ENCODE measurements at places on chromosomes 1 and 21.

DNA sequence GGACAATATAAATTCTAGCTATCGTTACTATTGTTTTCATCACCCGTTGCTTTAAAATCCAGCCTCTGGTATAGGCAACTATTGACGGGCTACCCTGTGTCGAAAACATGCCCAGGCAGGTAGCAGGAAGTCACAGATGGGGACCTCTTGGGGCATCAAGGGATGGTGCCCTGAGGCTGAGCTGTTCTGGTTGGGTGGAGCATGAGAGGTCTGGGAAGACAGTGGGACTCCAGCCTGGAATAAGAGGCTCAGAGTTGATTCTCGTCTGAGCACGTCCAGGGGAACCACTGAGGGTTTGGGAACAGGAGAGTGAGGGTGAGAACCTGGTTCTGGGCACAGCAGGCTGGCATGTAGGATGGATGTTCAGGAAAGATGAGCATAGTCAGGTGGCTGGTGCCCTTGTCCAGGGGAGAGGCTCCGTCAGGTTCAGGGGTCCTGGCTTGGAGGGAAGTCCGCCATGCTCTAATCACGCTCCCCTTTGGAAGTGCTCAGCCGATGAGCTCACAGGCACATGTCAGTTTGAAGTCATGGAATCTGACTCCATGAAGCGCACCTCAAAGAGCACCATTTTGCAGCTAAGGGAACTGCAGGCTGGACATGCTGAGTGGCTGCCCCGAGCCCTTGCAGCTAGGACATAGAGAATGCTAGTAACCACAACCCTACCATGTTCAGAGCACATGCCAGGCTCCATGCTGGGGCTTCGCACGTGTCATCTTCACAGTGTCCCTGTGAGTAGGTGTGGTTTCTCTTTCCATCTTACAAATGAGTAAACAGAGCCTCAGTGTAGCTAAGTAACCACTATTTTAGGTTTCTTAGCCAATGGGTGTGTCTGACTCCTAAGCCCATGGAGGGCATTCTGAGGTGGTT lies 21.0 kb downstream of the PCSK9 start:
- peak; percentile 33 for DNase-seq

- peak; percentile 13 for DNase-seq
Measured at GRCh38 chr1:222653178-222653827, 35.4 kb downstream of the MIA3 start.

DNA sequence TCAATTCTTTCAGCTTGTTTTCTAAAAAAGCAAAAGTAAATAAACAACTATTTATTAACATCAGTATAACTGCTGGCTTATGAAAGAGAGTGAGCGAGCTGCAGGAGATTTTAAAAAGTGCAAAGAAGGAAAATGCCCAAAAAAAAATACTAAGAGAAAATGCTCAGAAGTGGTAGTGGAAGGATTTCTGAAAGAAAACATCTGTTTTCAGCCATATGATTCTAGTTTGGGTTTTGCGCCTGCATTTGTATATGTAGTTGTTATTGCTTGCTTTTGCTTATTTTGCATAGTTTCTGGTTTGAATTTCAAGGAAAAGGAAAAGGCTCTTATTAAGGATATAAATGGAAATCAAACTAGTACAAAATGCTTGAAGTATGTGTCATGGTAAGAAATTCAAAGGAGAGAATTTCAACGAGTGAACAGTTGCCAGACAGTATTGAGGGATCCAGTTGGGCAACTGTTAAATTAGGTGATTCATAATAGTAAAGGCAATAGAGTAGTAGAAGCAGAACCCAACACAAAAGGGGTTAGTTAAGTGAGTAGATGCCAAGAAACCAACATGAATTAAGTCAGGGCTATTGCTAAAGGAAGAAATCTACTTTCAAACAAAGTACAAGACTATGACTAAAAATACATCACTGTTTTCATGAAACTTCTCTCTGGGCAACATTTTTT lies 1.2 kb downstream of the GBP5 start:
- no peak for DNase-seq

GRCh38 chr1:184771190-184771691 lies 16.6 kb upstream of the EDEM3 start:
- no peak for DNase-seq

DNA sequence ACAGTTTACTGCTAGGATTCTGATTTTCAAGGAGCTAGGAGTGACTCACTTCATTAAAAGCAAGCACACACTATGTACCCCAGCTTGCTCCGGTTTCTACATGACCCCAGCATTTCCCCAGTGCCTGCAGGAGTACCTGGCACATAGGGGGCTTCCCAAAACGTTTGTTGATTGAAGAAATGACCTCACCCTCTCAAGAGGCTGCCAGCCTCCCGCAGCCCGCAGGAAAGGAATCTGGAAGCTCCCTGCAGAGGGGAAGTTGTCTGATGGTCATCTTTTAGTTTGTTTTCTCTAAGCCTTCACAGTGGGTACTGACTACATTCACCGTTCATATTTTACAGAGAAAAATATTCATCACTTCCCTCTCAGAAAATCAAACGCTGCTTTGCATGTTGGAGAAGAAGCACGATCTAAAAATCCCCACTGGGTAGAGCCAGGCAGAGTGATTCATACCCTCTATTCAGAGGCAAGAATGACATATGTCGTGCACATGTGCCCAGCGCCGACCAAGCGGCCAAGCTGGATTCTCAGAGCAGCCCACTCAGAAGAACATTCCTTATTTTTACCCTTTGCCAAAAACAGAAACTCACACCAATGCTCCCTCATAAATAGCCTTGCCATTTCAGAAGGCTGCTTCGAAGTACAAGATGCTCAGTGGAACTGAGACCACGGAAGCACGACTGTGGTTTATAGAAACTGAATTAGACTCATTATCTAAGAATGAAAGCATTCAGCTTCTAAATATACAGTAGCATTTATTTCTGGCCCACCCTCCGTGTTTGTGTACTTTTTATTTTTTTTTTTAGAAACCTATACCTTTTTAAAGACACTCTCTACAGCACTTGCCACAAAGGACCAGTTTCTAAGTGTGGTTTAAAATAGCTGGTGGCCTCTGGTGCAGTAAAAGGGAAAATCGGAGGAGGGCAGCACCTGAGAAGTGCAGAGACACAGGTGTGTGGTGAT lies 143.2 kb downstream of the MIS18A start:
- no peak for DNase-seq

DNA sequence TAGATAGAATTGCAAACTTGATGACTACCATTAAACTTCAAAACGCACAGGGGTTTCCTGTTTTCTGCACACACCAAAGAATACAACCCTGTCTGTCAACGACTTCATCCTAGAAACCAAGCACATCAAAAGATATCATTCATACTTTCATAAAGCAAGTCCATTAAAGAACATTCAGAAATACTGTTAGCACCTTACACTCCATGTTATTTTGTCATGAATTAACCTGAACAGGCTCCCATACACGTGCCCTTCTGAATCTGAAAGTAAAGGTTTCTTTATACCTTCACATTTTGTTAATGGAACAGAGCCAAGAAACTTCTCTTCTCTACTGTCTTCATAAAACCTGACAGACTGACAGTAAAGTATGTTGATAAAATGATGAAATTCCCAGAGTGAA lies 46.1 kb downstream of the PUM1 start:
- no peak for DNase-seq

GRCh38 chr1:107530543-107530942 lies 389.7 kb downstream of the NTNG1 start:
- no peak for DNase-seq

DNA sequence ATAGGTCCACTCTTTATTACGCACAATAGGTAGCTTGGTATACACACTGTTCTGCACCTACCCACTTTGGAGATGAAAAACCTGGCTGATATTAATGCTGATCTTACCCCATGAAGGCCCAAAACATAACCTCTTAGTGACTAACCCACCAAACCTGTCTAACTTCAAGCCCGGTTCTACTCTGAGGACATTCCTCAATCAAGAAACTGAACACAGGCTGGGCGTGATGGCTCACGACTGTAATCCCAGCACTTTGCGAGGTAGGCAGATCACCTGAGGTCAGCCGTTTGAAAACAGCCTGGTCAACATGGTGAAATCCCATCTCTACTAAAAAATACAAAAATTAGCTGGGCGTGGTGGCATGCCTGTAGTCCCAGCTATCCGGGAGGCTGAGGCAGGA lies 50.5 kb downstream of the EYA3 start:
- DNase-seq = no peak

- DNase-seq = no peak
Measured at GRCh38 chr1:213585959-213586586, 401.7 kb upstream of the PROX1 start.

GRCh38 chr21:27026501-27026900 lies 59.6 kb upstream of the ADAMTS5 start:
- no peak for DNase-seq

DNA sequence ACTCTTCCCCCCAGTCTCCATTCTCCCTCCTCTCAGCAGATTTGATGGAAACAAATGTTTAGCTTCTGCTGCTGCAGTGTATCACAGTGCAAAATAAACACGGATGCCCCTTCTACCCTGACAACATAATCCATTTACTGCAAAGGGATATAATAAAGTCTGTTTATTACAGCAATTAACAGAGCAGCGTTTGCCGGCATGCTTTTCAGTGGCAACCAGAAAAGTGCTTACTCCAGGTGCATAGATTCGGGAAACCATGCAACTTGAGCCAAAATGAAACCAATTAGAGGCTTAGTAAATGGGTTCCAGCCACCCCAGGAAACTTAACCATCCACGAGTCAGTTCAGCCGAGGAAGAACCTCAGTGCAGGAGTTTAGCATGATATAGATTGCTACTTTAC lies 12.9 kb upstream of the LEMD1 start:
- DNase-seq = no peak

GRCh38 chr1:55418208-55419000 lies 203.2 kb upstream of the USP24 start:
- no peak for DNase-seq

- DNase-seq = no peak
Measured at GRCh38 chr1:4709641-4710040, 55.2 kb downstream of the AJAP1 start.

GRCh38 chr1:9044236-9044635 lies 18.0 kb upstream of the SLC2A7 start:
- no peak for DNase-seq

- no peak for DNase-seq
Measured at GRCh38 chr1:185059950-185060571, 14.7 kb downstream of the RNF2 start.

DNA sequence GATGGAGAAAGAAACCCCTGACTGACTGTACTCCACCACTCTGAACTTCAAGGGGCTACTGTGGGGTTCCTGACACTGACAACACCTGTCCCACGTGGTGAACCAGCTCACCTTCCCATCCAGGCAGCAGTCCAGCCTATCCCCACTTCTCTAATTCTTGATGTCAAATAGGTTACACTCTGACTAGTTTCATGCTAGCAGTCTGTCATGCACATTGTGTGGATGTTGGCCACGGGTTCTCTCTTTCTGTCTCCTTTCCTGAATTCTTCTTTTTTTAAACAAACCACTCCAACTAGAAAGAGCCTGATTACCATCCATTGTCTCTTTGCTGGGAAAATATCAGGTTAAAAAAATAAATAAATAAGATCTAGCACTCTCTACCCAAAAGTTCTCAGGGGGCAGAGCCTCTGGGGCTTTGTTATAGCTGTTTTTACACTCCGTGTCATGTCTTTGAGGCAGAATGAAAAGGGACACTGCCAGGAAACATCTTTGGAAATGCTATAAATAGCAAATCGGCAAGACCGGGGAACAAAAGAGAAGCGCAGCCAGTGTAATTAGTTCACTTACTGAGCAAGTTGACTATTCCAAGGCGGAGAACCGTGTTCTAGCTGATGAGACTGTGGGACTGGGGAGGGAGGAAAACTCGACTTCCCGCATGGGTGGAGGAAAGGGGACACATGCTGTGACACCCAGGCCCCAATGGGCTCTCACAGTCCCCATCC lies 356.1 kb downstream of the OMA1 start:
- no peak for DNase-seq

GRCh38 chr1:14778541-14778897 lies 180.0 kb downstream of the KAZN start:
- no peak for DNase-seq

- peak; percentile 12 for DNase-seq
Measured at GRCh38 chr1:84103197-84103992, 40.7 kb upstream of the PRKACB start.

- no peak for DNase-seq
Measured at GRCh38 chr1:222616525-222616924, 1.4 kb upstream of the MIA3 start.

- DNase-seq = no peak
Measured at GRCh38 chr1:81920886-81921285, 120.2 kb downstream of the ADGRL2 start.

DNA sequence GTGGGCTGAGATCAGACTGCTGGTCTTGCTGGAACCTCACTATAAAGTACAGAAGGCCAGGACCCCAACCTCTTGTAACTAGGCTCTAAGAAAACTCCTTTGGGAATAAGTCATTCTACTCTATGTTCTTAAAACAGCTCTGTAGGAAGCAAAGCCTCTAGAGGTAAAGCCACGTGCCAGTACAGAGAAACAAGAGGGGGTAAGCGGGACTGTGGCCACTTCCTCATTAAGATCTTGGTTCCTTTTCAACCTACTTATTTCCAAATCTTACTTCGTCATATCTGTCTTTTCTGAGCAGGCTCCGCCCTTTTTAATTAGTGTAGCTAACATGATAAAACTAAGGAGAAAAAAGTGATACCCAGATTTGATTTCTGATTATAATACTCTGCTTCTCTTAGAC lies 3.8 kb downstream of the NCSTN start:
- no peak for DNase-seq

GRCh38 chr1:168319691-168320090 lies 39.0 kb downstream of the TBX19 start:
- no peak for DNase-seq

Measured in stimulated activated CD4-positive, alpha-beta T cell treated with anti-CD3 and anti-CD28 coated beads, Interleukin-15, amount 100 ng/mL, for 24 hours (primary cell).